CD4-positive, alpha-beta T cell treated with Interleukin-6 for 4 hours (primary cell): ENCODE measurements at places on chromosomes 13 and 19.

GRCh38 chr19:32387701-32388392 is 17.7 kb upstream of the DPY19L3 start:
- no peak for DNase-seq

DNA sequence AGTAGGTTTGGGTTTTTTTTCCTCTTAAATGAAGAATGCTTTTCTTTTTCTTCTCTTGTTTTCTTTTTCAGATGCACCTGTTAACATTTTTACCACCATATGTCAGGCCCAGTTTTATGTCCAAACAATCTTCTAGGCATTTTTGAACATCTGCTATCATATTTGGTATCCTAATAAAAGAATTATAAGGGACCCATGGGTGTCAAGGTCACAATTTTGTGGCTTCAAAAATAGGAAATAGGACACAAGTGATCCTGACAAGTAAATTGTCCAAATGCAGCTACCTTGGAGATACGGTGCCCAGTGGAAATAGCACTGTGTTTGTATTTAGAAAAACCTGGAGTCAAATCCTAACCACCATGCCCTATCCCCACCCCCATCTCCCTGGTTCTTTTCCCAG is 270.3 kb downstream of the MZT1 start:
- no peak for DNase-seq

- no peak for DNase-seq
Measured at GRCh38 chr19:30444253-30444671, 72.1 kb downstream of the ZNF536 start.

GRCh38 chr19:5109560-5109959 is 140.6 kb downstream of the KDM4B start:
- no peak for DNase-seq

DNA sequence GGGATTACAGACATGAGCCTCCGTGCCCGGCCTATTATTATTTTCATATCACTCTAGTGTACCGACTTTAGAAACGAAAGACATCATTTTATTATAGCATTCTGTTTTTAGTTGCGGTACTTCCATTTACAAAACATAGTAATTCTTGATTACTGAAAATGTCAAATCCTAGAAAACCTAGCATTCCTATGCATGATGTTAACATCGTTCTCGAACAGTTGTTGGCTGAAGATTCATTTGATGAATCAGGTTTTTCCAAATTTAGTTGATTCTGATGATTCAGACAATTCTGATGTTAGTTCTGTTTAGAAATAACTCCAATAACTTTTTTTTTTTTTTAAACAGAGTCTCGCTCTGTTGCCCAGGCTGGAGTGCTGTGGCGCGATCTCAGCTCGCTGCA is 11.5 kb upstream of the MTRF1 start:
- no peak for DNase-seq

- DNase-seq = no peak
Measured at GRCh38 chr13:109010912-109011311, 381.5 kb downstream of the MYO16 start.

- DNase-seq = no peak
Measured at GRCh38 chr13:97440598-97441170, 6.7 kb downstream of the RAP2A start.

DNA sequence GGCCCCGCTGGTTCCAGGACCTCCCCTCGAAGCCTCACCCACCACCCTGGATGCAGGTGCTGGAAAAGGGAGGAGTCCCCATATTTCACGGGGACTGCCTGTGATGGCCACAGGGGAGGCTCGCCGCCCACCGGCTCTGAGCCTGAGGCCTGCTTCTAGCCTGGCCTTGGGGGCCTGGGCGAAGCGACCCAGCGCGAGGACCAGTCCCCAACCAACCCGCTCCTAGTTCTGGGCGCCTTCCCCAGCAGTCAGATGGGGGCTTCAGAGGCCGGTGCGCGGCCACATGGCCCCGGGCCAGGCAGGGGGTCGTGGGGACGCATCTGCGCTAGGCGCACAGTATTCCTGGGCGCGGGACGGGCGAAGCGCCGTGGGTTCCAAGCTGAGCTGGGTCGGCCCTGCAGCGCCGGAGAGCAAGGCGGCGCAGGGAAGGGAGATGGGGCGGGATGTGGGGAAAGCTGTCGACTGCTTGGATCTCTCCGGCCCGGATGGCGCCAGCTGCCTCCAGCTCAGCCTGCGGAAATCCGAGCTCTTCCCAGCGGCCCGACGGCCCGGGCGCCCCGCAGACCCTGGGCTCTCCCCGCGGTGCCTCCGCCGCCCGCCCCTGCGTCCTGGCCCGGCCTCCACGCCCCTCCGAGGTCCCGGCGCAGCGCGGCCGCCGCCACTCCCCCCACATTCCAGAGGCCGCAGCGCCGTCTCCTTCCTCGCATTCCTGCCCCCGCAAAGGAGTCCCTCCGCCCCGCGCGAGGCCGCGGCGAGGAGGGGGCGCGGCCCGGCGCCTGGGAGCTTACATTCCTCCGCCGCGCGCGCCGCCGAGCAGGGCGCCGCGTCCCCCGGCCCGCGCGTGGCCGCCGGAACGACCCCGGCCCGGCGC is at the start of gene WTIP:
TSS of gene WTIP (plus strand) at position 788 of the 871 bp plus-strand sequence. CDS start 217 bp downstream, outside the sequence.
- no peak for DNase-seq

GRCh38 chr19:19120308-19121231 is 17.7 kb downstream of the TMEM161A start:
- DNase-seq = no peak

GRCh38 chr19:3012621-3013262 is 16.3 kb downstream of the TLE2 start:
- no peak for DNase-seq

- no peak for DNase-seq
Measured at GRCh38 chr19:48718711-48719231, 754 bp downstream of the MAMSTR start.

DNA sequence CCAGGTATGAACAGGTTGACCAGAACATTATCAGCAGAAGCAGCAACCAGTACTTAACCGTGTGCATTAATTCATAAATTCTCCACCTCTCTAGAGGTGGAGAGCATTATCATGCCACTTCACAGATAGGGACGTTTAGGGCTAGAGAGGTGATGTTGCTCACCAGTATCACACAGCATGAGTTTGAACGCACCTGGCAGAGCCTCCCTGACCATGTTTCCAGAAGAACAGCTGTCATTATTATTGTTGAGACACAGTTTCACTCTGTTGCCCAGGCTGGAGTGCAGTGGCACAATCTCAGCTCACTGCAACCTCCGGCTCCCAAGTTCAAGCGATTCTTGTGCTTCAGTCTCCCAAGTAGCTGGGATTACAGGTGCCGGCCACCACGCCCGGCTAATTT is 6.8 kb downstream of the KANK2 start:
- no peak for DNase-seq

GRCh38 chr19:3368848-3369336 is 2.5 kb downstream of the NFIC start:
- no peak for DNase-seq

GRCh38 chr19:45485305-45486077 is 11.4 kb downstream of the RTN2 start:
- DNase-seq = peak; percentile 99

GRCh38 chr13:67156723-67157060 is 73.4 kb downstream of the PCDH9 start:
- no peak for DNase-seq

DNA sequence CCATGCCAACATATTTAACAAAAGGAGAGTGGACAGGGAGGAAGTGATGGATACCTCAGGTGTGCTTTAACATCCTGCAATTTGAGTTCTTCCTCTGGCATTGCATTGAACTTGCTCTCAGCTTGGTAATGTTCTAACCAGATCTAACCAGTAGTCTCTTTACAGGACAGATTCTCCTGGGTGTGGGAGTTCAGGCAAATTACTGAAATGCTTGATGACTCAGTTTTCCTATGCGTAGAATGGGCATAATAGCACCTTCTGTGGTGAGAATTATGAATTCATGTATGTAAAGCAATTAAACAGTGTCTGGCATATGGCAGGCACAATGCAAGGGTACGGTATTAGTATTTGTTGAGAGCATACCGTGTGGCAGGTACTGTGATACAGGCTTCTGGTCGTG is 3.6 kb downstream of the AKAP11 start:
- no peak for DNase-seq

DNA sequence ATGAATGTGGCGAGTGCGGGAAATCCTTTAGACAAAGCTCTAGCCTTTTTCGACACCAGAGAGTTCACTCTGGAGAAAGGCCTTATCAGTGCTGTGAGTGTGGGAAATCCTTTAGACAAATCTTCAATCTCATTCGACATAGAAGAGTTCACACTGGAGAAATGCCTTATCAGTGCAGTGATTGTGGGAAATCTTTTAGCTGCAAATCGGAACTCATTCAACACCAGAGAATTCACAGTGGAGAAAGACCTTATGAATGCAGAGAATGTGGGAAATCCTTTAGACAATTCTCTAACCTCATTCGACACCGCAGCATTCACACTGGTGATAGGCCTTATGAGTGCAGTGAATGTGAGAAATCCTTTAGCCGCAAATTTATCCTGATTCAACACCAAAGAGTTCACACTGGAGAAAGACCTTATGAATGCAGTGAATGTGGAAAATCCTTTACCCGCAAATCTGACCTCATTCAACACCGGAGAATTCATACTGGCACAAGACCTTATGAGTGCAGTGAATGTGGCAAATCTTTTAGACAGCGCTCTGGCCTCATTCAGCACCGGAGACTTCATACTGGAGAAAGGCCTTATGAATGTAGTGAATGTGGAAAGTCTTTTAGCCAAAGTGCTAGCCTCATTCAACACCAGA is 5.7 kb downstream of the ZNF551 start:
- no peak for DNase-seq

DNA sequence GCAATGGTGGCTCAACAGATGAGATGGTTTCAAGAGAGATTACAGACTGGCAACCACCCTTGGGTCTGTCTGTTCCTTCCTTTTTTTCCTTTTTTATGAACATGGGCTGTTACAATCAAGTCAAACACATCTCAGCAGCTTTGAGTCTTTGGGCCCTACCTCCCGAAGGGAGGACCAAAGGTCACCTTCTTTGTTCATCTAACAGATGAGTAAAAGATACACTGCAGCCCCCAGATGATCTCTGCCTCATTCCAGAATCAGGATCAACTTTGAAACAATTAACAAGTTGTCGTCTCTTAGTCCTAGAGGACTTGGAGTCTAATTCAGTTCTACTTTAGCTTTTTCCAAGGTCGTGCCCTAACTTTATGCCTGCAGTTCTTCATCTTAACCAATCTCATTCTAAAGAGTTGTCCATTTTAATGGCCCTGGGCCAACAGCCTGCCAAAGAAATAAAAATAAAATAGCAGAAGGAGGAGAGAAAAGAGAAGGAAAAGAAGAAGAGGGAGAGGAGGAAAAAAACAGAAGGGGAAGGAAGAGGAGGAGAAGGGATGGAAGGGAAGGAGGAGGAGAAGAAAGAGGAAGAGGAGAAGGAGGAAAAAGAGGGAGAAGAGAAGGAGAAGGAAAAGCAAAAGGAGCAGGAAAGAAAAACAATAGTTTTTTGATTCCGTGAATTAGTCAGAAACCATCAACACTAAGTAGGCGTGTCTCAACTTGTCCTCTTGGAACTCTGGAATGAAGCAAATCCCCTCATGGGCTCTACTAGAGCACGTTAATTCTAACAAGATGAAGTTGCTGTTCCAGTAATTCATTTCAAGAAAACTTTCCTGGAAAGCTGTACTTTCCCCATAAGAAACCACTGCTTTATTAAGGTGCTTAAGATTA is 281.2 kb downstream of the FOXO1 start:
- DNase-seq = no peak

GRCh38 chr13:71260246-71260645 is 606.8 kb downstream of the DACH1 start:
- no peak for DNase-seq

- no peak for DNase-seq
Measured at GRCh38 chr13:97459215-97459777, 25.3 kb downstream of the RAP2A start.

- DNase-seq = no peak
Measured at GRCh38 chr19:31334849-31335624, 14.2 kb downstream of the TSHZ3 start.

DNA sequence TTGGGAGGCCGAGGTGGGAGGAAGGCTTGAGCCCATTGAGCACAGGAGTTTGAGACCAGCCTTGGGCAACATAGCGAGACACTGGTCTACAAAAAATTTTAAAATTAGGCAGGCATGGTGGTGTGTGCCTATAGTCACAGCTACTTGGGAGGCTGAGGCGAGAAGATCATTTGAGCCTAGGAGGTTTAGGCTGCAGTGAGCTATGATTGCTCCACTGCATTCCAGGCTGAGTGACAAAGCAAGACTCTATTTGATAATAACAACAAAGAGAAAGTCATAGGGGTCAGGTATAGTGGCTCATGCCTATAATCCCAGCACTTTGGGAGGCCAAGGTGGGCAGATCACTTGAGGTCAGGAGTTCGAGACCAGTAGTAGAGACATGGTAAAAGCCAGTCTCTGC is 4.6 kb upstream of the SLC44A2 start:
- DNase-seq = no peak

- DNase-seq = no peak
Measured at GRCh38 chr19:51122112-51122981, 2.4 kb upstream of the SIGLEC9 start.

- DNase-seq = peak; percentile 53
Measured at GRCh38 chr13:110644892-110645521, 29.7 kb downstream of the NAXD start.

- DNase-seq = peak; percentile 56
Measured at GRCh38 chr19:35462476-35462953, 14.5 kb downstream of the FFAR2 start.

- no peak for DNase-seq
Measured at GRCh38 chr13:64527561-64527960, 2702.6 kb downstream of the PCDH9 start.

- DNase-seq = no peak
Measured at GRCh38 chr13:26563713-26564112, 6.2 kb downstream of the WASF3 start.

- no peak for DNase-seq
Measured at GRCh38 chr19:30743702-30744101, 371.5 kb downstream of the ZNF536 start.

DNA sequence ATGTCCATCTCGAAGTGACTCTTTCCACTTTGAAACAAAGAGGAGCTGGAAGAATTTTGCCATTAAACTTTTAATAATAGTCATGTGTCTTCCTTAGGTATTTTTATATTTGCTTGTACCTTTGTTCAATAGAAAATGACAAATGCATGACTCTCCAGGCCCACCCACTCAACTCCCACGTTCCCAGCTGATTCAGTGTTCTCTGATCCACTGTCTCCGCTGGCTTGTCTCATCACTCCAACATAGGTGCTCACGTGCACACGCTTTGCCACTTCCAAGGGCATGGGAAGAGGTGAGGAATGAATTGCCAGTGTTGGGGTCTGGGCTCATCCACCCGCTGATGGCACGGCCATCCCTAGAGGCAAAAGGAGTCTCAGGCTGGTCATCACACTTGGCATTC is 24.5 kb downstream of the RASL11A start:
- DNase-seq = no peak
